Osteocyte (in vitro differentiated cells): ENCODE measurements at places on chromosomes 7 and 10. TPM values are rescaled to one million over a fixed set of nuclear protein-coding genes. Genes with fewer than 3 reads are reported as not detected.

The TMEM184A gene
- 0.27 and 0.29 TPM in 2 replicates for total RNA-seq

DNA sequence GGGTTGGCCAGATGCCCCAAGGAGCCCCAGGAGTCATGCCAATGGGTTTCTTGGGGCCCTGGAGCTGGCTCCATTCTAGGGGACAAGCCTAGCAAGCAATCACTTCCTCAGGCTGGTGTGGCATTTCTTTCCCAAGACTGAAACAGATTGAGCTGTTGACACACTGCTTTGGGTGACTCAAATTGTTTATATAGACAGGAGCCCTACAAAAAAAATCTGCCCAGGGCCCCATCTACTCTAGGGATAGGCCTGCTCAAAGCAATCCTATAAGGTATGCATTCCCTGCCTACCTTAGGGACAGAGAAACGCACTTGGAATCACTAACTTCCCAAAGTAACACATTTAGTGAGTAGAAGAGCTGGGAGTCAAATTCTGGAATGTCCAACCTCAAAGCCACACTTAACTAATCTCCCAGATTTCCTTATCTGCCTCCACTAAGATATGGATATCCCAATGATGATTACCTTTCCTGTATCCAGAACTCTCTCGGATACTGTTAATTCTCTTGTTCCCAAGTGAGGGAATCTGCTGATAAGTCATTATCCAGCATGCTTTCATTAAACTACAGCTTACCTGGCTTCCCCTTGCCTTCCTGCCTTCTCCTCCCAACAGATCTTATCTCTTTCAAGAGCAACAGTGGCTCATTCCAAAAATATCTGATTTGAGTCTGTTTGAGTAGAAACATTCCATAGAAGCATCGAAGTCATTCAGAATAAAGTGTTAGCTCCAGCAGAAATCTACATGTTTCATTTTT, 3.1 kb downstream of the ABLIM1 start:
- no peaks in the 10 kb centered on the region for H3K4me1 ChIP-seq
- H3K27ac ChIP-seq, result no peak overlapping the region
- no peak for DNase-seq
- H3K36me3 ChIP-seq, result no peaks in the 10 kb centered on the region
- H3K27me3 ChIP-seq, result no peaks in the 10 kb centered on the region

DNA sequence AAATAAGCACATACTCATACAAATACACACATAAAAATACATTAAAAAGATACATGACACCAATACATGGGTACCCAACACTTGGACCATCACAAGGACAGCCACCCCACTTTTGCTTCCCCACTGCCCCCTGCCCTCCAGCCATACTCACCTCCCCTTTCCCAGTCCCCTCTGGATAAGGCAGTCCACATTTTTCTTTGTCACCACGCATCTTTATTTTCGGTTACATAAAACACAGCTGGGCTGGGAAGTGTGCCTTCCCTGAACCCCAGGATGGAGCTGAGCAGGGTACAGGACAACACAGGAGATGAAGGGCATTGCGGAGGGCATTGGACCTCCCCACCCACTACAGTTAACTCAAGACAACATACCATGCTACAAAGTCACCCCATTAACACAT, 1.1 kb upstream of the HOXA3 start:
- DNase-seq, result no peak
- H3K27me3 ChIP-seq, result peaks cover 90% of the 10 kb centered on the region
- H3K4me1 ChIP-seq, result peaks cover 18% of the 10 kb centered on the region
- peaks cover 1% of the 10 kb centered on the region for H3K36me3 ChIP-seq
- no peak overlapping the region for H3K27ac ChIP-seq
- no peak overlapping the region for H3K4me3 ChIP-seq

The TRIM50 gene
- not detected in 2 replicates for total RNA-seq

The POT1 gene
- 19.7 and 27.5 TPM in 2 replicates for total RNA-seq

DNA sequence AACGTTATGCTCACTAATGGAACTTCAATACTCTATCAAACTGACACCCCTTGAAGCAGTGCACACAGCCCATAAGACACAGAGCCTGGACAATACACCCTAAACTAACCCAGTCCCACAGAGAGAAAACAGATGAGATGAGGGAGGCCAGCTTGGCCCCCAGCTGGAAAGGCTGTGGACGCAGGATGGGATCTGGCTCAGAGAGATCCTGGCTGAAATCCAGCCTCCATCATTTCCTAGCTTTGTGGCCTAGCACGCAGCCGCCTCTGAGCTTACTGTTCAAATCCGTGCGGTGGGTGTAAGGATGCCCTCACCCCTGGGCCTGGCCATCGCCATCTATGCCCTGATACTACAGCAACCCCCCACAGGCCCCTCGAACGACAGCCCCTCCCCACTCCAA, 32.7 kb downstream of the SNX8 start:
- DNase-seq, result no peak
- H3K27ac ChIP-seq, result no peak overlapping the region
- peaks cover 7% of the 10 kb centered on the region for H3K4me1 ChIP-seq
- peaks cover 3% of the 10 kb centered on the region for H3K36me3 ChIP-seq
- no peak overlapping the region for H3K4me3 ChIP-seq
- H3K27me3 ChIP-seq, result no peaks in the 10 kb centered on the region

The ASB15 gene
- not detected in 2 replicates for total RNA-seq

DNA sequence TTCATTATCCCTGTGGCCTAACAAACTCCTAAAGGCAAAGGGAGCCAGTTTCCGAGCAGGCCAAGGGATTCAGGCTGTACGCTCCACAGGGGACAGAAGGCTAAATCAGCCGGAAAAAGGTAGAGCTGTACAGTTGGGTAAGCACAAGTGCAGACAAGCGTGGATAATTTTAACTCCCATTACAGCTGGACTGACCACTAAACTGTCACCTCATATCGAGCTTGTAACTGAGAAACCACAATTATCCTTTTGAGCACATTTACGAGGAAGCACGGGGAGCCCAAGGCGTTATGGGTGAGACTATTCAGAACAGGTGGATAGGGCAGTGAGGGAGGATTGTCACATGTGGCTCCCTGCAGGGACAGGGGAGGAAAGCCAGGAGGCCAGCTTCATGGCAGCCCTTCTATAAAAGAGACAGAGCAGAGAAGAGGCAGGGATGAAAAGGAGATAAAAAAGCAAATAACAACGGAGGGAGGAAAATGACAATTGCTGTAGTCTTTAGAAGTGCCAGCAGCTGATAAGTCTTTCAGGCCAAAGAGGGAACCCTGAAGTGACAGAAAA, 288.0 kb downstream of the FGFR2 start:
- no peaks in the 10 kb centered on the region for H3K36me3 ChIP-seq
- H3K27ac ChIP-seq, result no peak overlapping the region
- DNase-seq, result no peak
- no peak overlapping the region for H3K4me3 ChIP-seq

DNA sequence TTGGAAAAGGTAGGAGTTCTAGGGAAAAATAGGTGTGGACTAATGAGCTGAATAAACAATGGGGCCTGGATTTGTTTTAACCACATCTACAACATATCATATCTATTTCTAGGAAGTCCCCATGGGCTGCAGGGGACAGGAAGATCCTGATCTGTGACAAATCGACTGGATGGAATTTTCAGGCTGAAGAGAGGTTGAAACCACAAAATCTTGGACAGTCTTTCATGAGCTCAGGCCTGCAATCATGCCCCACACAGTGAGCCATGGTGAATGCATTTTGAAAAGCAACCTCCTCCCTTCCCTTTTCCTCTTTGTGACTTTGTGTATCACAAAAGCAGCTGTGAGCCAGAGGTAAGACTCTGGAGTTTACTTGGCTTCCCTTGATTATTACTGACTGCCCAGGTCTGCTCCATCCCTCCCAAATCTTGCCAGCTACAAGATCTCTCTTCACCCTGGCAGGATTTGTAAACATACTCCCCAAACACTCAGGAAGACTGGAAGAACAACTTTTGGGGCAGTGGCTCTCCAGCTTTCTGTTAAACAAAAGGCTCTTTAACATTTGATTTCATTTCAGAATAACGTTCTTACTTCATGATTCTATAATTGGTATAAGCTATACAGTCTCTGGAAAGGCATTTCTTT, 66.4 kb downstream of the ASAH2B start:
- H3K27me3 ChIP-seq, result peaks cover 30% of the 10 kb centered on the region
- no peak overlapping the region for H3K4me3 ChIP-seq
- H3K4me1 ChIP-seq, result no peaks in the 10 kb centered on the region
- no peak for DNase-seq
- no peaks in the 10 kb centered on the region for H3K36me3 ChIP-seq

- H3K36me3 ChIP-seq, result no peaks in the 10 kb centered on the region
- no peak for DNase-seq
- H3K4me3 ChIP-seq, result no peak overlapping the region
- peaks cover 37% of the 10 kb centered on the region for H3K4me1 ChIP-seq
- H3K27ac ChIP-seq, result no peak overlapping the region
These were observed 80.5 kb downstream of the CCNY start for GRCh38 chr10:35416619-35417312.

The FBH1 gene
- 77.8 and 86.1 TPM in 2 replicates for total RNA-seq

GRCh38 chr7:146027243-146027642, 89.4 kb upstream of the CNTNAP2 start:
- no peak overlapping the region for H3K4me3 ChIP-seq
- no peaks in the 10 kb centered on the region for H3K36me3 ChIP-seq

The CARD11 gene
- total RNA-seq, result 0.24 TPM in 1 of 2 replicates, not detected in the other

DNA sequence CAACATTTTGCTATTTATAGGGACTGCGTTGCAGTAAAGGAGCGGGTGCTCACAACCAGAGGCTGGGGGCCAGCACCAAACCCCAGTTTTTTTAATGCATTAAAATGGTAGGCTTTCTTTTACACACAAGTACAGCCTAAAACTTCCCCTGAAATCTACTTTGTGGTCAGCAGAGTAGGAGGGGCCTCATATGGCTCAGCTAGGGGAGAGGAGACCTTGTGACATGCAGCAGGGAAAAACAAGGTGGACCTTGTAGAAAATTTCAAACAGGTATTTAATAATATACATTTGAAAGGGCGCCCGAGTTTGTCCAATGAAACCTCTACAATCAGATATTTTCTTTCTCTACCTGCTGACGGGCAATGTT, 1.4 kb downstream of the CCDC136 start:
- no peak overlapping the region for H3K27ac ChIP-seq
- H3K36me3 ChIP-seq, result peaks cover 4% of the 10 kb centered on the region
- DNase-seq, result no peak
- peaks cover 9% of the 10 kb centered on the region for H3K4me1 ChIP-seq
- peaks cover 13% of the 10 kb centered on the region for H3K27me3 ChIP-seq

GRCh38 chr7:51019891-51020870, 237.5 kb upstream of the GRB10 start:
- peaks cover 10% of the 10 kb centered on the region for H3K4me1 ChIP-seq
- peak; percentile 54 for DNase-seq
- H3K36me3 ChIP-seq, result no peaks in the 10 kb centered on the region
- H3K27ac ChIP-seq, result no peak overlapping the region

- no peak overlapping the region for H3K4me3 ChIP-seq
- no peaks in the 10 kb centered on the region for H3K4me1 ChIP-seq
- no peaks in the 10 kb centered on the region for H3K36me3 ChIP-seq
- H3K27me3 ChIP-seq, result no peaks in the 10 kb centered on the region
- no peak overlapping the region for H3K27ac ChIP-seq
- DNase-seq, result no peak
These were observed 478.6 kb downstream of the GRID1 start for GRCh38 chr10:85888004-85888403.

DNA sequence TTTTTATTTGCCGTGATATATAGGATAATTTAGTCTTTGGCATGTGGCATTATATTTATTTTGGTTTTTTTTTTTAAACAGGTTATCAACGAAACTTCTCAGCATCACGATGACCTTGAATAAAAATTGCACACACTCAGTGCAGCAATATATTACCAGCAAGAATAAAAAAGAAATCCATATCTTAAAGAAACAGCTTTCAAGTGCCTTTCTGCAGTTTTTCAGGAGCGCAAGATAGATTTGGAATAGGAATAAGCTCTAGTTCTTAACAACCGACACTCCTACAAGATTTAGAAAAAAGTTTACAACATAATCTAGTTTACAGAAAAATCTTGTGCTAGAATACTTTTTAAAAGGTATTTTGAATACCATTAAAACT, 9.1 kb downstream of the VIM start:
- H3K4me1 ChIP-seq, result peaks cover 49% of the 10 kb centered on the region
- no peak overlapping the region for H3K4me3 ChIP-seq
- peaks cover 45% of the 10 kb centered on the region for H3K36me3 ChIP-seq
- peak overlapping the region; percentile 45 for H3K27ac ChIP-seq

The COL28A1 gene
- 0.39 and 1.1 TPM in 2 replicates for total RNA-seq

GRCh38 chr10:95208702-95209391, 14.8 kb downstream of the ACSM6 start:
- DNase-seq, result no peak
- H3K36me3 ChIP-seq, result no peaks in the 10 kb centered on the region
- H3K4me3 ChIP-seq, result no peak overlapping the region
- peaks cover 2% of the 10 kb centered on the region for H3K4me1 ChIP-seq
- no peak overlapping the region for H3K27ac ChIP-seq
- no peaks in the 10 kb centered on the region for H3K27me3 ChIP-seq

The CLDN12 gene
- 20.9 and 28.9 TPM in 2 replicates for total RNA-seq

GRCh38 chr10:98163941-98164340, 29.5 kb downstream of the R3HCC1L start:
- no peaks in the 10 kb centered on the region for H3K27me3 ChIP-seq
- no peak overlapping the region for H3K27ac ChIP-seq
- H3K4me3 ChIP-seq, result no peak overlapping the region
- peaks cover 10% of the 10 kb centered on the region for H3K4me1 ChIP-seq

DNA sequence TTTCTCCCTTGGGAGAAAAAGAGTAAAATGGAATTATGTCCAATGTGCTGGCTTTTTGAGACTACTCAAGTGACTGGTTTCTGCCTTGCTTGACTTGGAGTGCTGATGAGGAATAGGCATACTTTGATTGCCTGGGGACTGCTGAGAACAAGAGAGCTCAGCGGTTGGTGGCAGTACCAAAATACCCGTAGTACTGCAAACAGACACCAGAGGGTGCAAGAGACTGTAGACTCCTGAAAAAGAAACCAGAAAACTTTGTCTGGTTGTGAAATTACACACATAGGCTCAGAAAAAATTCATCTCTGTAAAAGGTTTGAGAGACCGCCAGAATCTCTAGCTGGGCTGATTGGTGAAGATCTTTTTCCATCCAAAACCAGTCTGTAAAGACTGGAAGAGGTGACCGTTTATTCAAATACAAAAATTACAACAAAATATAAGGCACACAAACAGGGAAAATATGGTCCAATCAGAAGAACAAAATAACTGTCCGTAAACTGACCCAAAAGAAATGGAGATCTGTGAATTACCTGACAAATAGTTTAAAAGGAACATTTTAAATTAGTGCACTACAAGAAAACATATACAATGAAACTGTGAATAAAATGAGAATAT, 18.5 kb downstream of the BICC1 start:
- peaks cover 30% of the 10 kb centered on the region for H3K36me3 ChIP-seq
- peaks cover 36% of the 10 kb centered on the region for H3K4me1 ChIP-seq
- no peaks in the 10 kb centered on the region for H3K27me3 ChIP-seq
- H3K4me3 ChIP-seq, result no peak overlapping the region
- DNase-seq, result peak; percentile 85

- H3K4me3 ChIP-seq, result no peak overlapping the region
- peaks cover 7% of the 10 kb centered on the region for H3K27me3 ChIP-seq
- H3K27ac ChIP-seq, result no peak overlapping the region
- H3K36me3 ChIP-seq, result no peaks in the 10 kb centered on the region
- H3K4me1 ChIP-seq, result no peaks in the 10 kb centered on the region
- no peak for DNase-seq
These were observed 425.9 kb downstream of the LRMDA start for GRCh38 chr10:75857269-75857846.
